ENCODE measurements at places on chromosomes 7 and 10. TPM values are rescaled to one million over a fixed set of nuclear protein-coding genes. Genes with fewer than 3 reads are reported as not detected.

The EZH2 gene
- total RNA-seq, result 10.5 TPM

The TSPAN12 gene
- 23.1 TPM for total RNA-seq

DNA sequence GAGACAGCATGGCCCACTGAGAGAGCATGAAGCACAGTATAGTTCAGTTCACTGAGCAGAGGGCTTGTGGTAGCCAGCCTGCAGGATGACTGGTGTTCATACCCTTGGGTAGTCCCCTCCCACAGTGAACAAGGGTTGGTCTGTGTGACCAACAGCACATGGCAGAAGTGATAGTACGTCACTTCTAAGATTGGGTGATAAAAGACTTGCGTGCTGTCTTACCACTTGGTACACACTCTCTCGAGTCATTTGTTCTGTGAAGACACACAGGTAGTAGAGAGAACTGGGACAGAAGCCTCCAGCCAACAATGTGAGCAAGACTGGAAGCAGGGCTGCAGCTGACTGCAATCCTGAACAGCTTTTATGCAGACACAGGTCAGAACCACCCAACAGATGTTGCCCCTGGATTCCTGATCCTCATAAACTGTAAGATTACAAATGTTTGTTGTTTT, 14.6 kb downstream of the EPC1 start:
- DNase-seq, result no peak

DNA sequence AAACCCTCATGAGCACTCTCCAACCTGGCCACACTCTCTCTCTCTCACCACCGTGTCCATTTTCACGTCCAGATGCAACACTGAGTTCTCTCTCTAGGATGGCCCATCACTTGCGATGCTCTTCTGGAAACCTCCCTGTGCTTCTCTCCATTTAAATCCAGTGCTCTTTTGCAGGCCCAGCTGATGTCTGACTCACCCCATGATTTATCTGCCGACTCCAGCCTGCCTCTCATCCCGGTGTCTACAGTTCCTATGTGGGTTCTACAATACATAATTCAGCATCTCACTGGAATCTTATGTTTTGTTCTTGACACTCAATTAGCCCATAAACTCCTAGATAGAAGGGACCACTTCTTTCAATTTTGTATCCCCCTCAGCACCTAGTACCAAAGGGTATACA, 5.0 kb downstream of the TPK1 start:
- no peak for DNase-seq

DNA sequence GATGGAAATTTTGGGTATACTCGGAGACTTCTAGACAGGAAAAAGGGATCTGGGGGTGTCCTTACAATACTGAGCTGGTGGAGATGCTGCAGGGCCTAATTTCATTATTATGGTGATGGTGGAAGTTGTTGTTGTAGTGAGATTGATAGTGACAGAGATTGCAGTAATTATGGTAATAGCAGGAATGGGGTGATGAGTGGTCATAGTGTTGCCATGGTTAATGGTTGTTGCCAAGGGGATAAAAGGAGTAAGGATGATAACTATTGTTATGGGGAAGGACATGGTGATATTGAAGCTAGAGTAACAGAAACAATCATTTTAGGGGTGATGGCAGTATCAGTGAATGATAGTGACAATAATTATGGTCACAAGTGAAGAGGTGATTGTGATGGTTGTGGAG, 27.1 kb upstream of the LBX1 start:
- no peak for DNase-seq

The ADAM12 gene
- total RNA-seq, result 0.89 TPM

The ADAP1 gene
- total RNA-seq, result 98.8 TPM

DNA sequence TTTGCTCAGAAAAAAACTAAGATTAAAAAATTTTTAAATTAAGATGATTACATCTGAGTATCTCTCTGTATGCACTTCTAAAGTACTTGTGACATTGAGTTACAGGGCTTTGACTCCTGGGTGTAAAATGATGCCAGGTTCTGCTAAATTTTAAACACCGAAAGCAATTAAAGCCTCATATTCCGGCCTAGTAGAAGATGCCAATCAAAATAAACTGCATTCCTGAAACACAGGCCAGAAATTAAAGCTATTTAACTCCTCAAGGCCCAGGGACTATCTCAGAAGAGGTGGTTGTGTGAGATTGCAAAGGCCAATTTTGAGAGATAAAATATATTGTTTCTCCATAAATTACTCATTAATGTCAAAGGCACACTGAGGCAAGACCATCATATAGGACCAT, 388.3 kb downstream of the KIF20B start:
- no peak for DNase-seq

- DNase-seq, result no peak
Observed at GRCh38 chr7:45007571-45008328, 7.7 kb downstream of the CCM2 start.

GRCh38 chr7:118312051-118312450, 87.5 kb downstream of the ANKRD7 start:
- DNase-seq, result no peak

DNA sequence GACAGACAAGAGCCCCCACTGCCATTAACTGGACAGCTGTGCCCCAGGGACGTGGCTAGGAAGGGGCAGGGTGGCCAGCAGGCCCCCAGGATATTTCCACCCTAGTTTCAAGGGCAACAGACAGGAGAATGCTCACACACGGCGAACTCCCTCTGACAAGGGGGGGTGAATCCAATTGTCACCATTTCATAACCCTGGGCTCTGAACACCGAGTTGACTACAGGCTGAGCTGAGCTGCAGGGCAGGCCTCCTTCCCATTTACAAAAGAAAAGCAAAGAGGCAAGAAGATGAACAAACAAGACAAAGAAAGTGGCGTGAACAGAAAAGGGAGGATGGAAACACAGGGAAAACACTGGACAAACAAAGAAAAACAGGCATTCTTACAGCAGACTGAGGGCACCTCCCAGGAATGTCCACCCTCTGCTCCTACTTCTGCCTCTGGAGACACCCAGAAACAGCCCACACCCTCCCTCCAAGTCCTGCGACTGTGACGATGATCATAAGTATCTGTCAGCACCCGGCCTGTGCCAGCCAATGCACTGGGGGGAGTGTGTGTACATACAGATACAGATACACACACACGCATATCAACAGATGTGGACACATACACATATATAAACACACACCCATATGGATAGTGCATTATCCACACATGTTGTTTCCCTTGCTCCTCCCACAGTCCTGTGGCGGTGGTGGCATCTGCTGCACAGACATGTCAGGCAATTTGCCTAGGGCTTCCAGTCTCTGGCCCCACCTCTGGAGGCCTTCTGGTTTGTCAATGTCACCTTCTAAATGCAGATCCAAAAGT, 66.2 kb downstream of the FAM53B start:
- no peak for DNase-seq

- no peak for DNase-seq
Observed at GRCh38 chr7:67361150-67361549, 364.5 kb downstream of the TYW1 start.

The KIAA1217 gene
- 49.5 TPM for total RNA-seq

The CDK14 gene
- 5.6 TPM for total RNA-seq

The RADIL gene
- 7.4 TPM for total RNA-seq

The NKX2-3 gene
- 4.9 TPM for total RNA-seq

DNA sequence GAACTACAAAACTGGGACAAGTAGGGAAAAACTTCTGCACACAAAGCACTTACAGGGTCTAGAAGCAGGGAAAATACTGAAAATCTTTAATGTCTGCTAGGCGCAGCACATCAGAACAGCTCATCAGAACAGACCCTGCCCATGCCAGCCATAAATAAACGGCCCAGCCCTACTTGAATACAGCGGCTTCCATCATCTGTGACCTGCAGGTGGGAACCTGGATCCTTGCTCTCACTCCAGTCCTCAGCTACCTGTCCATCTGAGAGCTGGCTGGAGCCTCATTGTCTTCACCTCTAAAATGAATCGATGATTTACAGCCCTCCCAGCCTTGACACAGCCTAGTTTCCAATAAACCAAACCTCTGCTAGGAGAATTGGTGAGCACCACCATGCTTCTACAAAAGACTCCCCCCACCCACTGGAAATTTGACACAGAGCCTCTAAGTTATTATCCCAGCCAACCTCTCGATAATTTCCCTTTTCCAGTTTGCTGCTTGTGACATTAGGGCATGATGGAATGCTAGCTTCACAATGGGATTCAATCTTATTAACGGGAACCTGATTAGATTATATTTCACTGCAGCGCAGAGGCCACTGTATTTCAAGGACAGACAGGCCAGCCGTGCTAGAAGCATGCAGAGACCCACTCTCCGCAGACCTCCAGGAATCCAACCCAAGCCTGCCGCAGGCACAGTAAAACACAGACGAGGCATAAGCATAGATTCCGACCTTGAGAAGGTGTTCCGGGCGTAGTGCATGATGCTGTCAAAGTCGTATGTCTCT, 61.6 kb upstream of the OPALIN start:
- DNase-seq, result no peak

GRCh38 chr7:33644489-33644888, 260.9 kb upstream of the BMPER start:
- no peak for DNase-seq

The GFRA1 gene
- total RNA-seq, result 4.1 TPM

The GIMAP4 gene
- total RNA-seq, result 18.1 TPM

- no peak for DNase-seq
Observed at GRCh38 chr10:65083222-65083621, 1562.0 kb downstream of the REEP3 start.

GRCh38 chr7:6691103-6691502, 15.6 kb downstream of the ZNF12 start:
- DNase-seq, result no peak

DNA sequence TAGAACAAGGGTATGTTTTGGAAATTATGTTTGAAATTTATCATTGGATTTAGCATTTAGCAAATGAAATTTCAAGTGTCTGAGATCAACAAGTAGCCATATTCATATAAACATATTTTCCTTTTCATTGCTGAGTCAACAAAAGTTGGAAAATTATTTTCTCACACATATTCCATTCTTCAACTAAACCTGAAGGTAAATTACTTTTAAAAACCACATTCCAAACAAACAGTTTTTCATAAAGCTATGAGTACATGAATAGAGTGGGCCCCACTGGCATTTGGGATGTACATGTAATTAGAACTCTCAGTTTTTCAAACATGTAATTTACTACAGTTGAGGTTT, 178.3 kb upstream of the MKLN1 start:
- DNase-seq, result no peak

All from mucosa of descending colon (tissue), 3 donors.